ENCODE measurements at places on chromosomes 1 and 21. TPM values are rescaled to one million over a fixed set of nuclear protein-coding genes. Genes with fewer than 3 reads are reported as not detected.

DNA sequence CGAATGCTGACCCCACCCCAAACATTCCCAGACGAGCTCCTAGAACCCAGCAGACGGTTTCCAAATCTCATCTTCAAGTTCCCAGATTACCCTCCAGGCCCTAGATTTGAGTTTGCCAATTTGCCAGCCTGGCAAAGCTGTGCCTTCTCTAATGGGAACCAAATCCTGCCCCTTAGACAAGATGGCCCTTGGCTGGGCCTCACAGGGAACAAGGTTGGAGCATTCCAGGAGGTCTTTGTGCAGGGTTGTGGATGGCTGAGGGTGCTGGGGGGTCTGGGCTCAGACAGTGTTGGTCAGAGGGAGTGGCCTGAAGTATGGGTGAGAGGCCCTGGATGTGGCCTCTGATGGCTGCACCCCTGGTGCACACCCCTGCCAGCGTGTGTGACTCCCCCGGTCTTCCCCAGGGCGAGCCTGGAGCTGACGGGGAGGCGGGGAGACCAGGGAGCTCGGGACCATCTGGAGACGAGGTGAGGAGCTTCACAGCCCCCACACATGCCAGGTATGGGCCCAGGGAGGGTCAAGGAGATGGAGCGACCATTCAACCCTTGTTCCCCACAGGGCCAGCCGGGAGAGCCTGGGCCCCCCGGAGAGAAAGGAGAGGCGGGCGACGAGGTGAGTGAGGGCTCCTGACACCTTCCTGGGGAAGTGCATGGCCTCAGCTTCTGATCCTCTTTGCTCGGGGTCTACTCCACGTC is 10.2 kb downstream of the COL6A1 start:
- no peak for DNase-seq

GRCh38 chr1:2050461-2050792 is 216 bp downstream of the PRKCZ start:
- DNase-seq: no peak

GRCh38 chr1:20982316-20982715 is 194.4 kb downstream of the EIF4G3 start:
- no peak for DNase-seq

DNA sequence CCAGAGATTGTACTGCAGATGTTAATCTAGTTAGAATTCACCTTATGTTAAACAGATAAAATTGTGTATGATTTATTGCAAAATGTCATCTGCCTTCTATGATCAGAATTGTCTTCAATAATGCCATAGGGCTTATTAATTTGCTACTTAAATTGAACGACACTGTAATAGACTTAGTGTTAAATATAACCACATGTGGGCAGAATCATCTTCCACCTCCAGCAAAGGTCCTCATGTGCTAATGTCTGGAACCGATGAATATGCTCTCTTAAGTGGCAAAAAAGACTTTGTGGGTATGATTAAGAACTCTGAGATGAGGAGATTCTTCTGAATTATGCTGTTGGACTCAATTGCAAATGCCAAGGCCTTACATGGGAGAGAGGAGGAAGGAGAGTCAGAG is 4.3 kb downstream of the OR2T11 start:
- DNase-seq: no peak

DNA sequence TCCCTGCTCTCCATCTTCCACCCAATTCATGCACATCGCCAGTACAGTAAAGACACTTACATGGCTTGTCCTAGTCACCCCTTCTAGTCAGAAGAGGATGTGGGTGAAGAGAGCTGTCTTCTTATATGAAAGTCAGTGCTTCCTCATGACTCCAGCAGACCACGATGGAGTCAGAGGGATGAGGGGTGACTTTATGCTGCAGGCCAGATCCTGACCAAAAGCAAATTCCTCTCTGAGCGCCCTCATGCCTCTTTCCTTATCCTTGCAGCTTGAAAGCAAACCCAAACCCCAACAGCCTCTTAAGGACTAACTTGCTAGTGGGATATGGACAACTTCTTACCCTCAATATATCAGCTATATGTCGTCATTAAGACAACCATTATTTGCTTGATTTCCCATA is 348.2 kb upstream of the DUSP10 start:
- DNase-seq: no peak

GRCh38 chr1:66402194-66402593 is 131.8 kb upstream of the SGIP1 start:
- no peak for DNase-seq

GRCh38 chr1:33970148-33970825 is 106.4 kb downstream of the HMGB4 start:
- DNase-seq: peak; percentile 1

- DNase-seq: no peak
These were observed 5.8 kb upstream of the TGFB2 start for GRCh38 chr1:218339267-218339831.

DNA sequence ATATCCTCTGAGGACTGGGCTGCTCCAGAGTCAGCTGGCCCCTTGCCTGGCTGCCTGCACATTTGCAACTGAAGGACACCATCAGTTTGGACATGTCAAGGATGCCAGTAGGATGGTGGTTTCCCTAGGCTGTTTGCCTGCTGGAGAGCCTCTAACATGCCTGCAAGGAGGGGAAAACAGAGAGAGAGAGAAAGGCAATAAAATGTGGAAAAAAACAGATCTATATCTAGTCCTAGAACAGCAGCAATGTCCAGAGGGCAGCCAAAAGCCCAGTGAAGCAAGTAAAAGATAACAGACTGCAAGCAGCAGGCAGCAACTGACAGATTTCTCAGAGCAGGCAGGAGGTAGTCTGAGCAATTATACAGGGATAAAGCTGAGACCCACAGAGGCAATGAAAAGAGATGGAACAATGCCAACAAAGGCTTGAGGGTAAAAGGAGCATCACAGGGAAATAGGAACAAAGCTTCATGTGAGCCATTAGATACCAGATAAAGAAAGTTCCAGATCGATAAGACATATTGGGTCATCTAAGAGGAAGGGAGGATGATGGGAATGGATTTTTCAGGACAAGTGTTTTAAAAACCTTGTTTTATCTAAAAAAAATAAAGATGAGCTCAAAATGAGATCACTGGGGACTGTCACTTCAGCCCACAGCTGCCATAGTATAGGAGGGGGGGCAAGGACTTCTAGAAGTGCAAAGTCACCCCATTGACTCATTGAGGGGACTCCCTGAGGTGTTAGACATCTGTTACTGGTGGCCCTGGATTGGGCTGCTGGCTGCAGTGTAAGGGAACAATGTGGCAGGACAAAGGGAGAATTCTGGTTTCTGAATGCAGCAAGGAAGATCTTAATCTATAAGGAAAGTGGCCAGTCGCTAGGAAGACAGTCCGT is 38.6 kb upstream of the GADD45A start:
- DNase-seq: peak; percentile 61

DNA sequence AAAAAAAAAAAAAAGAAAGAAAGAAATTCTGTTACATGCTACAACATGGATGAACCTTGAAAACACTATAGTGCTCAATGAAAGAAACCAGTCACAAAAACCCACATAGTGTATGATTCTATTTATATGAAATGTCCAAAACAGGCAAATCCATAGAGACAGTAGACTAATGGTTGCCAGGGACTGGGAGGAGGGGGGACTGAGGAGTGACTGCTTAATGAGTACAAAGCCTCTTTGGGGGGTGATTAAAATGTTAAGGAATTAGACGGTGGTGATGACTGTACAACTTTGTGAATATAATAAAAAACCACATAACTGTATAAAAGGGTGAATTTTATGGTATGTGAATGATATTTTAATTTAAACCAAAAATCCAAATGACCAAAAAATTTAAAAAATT is 116.0 kb upstream of the GUCA2B start:
- DNase-seq: no peak

- no peak for DNase-seq
These were observed 106.9 kb downstream of the ZNF281 start for GRCh38 chr1:200302921-200303290.

DNA sequence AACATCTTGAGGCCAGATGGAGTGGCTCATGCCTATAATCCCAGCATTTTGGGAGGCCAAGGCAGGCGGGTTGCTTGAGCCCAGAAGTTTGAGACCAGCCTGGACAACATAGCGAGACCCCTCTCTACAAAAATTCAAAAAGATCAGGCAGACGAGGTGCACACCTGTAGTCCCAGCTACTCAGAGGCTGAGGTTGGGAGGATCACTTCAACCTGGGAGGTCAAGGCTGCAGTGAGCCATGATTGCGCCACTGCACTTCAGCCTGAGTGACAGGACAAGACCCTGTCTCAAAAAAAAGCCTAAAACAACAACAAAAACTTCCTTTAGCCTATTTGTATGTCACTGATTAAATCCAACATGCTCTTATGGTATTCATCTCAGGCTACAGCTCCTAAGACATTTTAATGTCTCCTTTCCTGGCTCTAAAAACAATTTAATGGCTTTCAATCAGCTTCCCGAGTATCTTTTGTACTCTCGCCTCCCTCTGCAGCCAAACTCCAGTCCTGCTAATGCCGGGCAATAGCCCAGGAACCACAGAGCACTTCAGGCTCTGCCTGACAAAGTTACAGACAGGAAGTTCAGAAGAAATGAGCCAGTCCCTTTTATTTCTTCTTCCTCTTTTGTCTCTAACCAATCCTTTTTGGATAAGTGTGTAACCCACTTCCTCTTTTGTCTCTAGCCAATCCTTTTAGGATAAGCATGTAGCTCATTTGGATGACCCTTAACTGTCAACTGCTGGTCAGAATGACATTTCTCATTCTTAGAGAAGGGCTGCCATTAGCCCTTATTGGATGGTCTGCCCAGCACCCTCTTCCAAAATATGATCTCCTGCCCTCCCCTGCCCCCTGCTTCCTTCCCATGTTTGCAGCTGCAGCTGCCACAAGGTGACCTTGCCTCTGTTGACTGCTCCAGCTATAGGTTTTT is 6.6 kb upstream of the DOP1B start:
- DNase-seq: no peak

- DNase-seq: no peak
These were observed 201.6 kb downstream of the PTPRU start for GRCh38 chr1:29437946-29438345.

GRCh38 chr1:73162564-73162963 is 880.2 kb upstream of the NEGR1 start:
- DNase-seq: no peak

- no peak for DNase-seq
These were observed 29.9 kb upstream of the PUM1 start for GRCh38 chr1:31095298-31095981.

DNA sequence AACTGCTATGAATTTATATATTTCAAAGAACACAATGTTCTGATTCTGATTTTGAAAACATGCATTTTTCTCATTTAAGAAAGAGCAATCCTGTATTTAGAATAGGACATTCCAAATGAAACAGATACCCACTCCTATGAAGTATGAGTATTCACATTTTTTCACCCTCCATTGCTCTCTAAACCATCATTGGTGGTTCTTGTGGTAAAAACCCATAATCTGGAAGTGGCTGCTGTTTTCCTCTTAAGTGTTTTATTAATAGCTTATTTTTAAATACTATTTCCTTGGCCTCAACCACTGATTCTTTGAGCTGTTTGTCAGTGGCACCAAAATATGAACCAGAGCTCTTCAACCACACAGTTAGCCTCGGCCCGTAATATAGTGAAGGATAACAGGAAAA is 60.0 kb upstream of the ADAM30 start:
- no peak for DNase-seq

GRCh38 chr1:54599211-54599823 is 24.0 kb downstream of the FAM151A start:
- DNase-seq: no peak

DNA sequence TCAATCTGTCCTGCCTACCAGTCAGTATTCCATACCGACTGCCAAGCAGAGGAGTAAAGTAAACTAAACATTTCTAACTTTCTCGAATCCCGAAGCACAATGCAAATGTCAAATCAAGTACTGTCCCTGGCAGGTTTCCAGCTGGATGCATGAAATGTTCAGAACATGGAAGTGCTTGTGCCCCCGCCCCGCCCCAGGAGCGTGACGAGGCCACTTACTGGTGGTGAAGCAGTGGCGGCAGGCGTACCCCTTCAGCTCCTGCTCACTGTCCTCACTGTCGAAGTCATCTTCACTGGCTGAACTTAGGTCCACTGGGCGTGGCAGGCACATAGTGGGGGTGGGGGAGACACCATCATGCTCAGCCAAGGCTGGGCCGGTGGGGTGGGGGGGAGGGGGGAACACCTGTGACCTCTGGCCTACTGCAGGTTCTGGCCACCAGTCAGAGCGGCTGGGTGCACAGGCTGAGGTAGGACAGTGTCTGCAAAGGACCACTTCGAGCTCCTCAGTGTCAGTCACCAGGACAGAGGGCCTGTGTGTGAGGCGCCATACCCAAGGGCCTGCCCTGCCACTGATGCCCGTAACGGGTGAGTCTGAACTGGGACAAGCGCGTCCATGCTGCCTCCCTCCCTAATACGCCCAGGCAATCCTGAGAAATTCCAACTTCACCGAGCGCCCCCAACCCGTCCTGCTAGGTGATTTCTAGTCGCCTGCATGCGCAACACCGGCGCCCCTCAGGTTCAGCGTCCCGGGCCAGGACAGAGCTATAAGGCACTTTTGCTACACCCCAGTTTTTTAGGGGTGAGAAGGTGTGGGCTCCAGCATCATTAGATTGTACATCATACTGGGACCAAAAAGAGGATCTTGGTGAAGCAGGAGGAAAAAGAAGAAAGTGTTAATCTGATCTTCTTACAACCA is 46.9 kb downstream of the SLC45A1 start:
- DNase-seq: no peak

- DNase-seq: no peak
These were observed 12.7 kb downstream of the DHCR24 start for GRCh38 chr1:54874079-54874830.

GRCh38 chr1:180167721-180168467 is 13.2 kb downstream of the QSOX1 start:
- peak; percentile 50 for DNase-seq

DNA sequence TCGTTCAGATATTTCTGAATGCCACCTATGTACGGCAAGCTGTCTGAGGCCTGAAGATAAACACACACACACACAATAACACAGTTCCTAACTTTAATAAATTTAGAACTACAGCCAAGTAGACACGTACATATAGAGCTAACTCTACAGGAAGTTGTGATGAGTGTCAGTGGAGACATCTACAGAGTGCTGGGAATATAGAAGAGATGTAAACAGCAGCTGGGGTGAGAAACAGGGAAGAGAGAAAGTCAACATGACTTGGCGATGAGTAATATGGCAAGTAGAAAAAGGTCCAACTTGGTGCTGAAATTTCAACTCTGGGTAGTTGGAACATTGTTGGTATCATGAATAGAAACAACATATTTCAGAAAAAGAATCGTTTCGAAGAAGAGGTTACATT is 206.5 kb downstream of the ZP4 start:
- no peak for DNase-seq

- DNase-seq: no peak
These were observed 651.0 kb downstream of the SMYD3 start for GRCh38 chr1:245855846-245856730.

The RGS16 gene
- total RNA-seq: 1.2 TPM

The VTCN1 gene
- 0.52 TPM for total RNA-seq

The FAM72B gene
- 0.27 TPM for total RNA-seq

The CELSR2 gene
- 8.3 TPM for total RNA-seq

The PLA2G4A gene
- total RNA-seq: 3.4 TPM

The UBE2U gene
- not detected for total RNA-seq

The RHEX gene
- total RNA-seq: not detected

The PRAMEF14 gene
- total RNA-seq: not detected

The FNDC10 gene
- 15.6 TPM for total RNA-seq

The PLA2G5 gene
- not detected for total RNA-seq

The TCP10L gene
- total RNA-seq: 0.19 TPM

The TINAGL1 gene
- total RNA-seq: 101 TPM

The WNT3A gene
- 0.09 TPM for total RNA-seq

The ETV3L gene
- not detected for total RNA-seq

The FCRL3 gene
- total RNA-seq: not detected

The AIM2 gene
- total RNA-seq: not detected

The CD101 gene
- 0.16 TPM for total RNA-seq

The TMEM125 gene
- total RNA-seq: 22.8 TPM

The DENND2C gene
- total RNA-seq: 1.1 TPM
